ENCODE measurements at places on chromosomes 12 and 14. TPM values are rescaled to one million over a fixed set of nuclear protein-coding genes. Genes with fewer than 3 reads are reported as not detected.

SCNN1A gene
- 0.47 TPM for total RNA-seq

PSEN1 gene
- total RNA-seq = 33.0 TPM

DNA sequence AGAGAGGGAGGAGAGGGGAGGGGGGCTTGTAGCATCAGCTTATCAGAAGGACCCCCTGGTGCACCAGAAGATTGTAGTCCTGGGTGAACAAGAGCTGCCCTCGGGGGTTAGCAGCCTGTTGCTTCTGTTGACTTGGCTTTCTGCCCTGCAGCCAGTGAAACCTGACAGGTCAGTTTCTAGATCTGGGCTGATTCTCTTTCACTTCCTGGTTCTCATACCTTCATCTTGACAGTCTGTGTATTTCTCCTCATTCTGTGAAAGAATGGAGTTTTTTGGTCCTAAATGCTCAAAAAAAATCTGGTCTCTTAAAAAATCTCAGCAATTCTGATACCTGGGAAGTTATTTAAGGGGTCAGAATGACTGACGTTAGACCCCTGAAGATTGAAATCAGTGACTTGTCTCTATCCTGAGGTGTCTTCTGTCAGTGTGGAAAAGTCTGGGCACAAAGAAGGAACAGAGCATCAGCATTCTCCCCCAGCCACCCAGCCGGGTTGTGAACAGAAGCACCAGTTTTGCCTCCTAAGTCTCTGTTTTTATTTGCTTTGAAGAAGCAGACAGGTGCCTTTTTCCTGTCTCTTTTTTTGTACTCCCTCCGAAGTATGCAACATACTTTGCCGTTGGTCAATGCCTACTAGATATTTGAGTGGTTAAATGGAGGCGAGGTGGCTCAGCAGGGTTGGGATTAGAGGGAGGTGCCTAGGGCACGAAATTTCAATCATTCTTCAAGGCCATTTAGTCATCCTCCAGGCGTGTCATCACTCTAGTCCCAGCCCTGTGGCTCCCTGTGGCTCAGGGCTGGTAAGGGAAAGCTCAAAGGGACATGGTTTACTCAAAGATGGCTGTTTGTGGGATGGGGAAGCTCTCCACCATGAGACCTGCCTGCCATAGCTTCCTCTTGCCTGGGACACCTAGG, 24.0 kb downstream of the TTC9 start:
- DNase-seq = no peak
- peak overlapping the region; percentile 75 for H3K27ac ChIP-seq
- H3K36me3 ChIP-seq = peaks cover 53% of the 10 kb centered on the region
- H3K4me1 ChIP-seq = peaks cover 50% of the 10 kb centered on the region
- no peak overlapping the region for H3K4me3 ChIP-seq

- no peaks in the 10 kb centered on the region for H3K36me3 ChIP-seq
- peaks cover 10% of the 10 kb centered on the region for H3K27me3 ChIP-seq
- H3K4me1 ChIP-seq = peaks cover 9% of the 10 kb centered on the region
- no peak for DNase-seq
- no peak overlapping the region for H3K27ac ChIP-seq
Measured at GRCh38 chr12:52798671-52799504, 3.0 kb upstream of the KRT3 start.
